ENCODE measurements at places on chromosomes 5 and 9.

DNA sequence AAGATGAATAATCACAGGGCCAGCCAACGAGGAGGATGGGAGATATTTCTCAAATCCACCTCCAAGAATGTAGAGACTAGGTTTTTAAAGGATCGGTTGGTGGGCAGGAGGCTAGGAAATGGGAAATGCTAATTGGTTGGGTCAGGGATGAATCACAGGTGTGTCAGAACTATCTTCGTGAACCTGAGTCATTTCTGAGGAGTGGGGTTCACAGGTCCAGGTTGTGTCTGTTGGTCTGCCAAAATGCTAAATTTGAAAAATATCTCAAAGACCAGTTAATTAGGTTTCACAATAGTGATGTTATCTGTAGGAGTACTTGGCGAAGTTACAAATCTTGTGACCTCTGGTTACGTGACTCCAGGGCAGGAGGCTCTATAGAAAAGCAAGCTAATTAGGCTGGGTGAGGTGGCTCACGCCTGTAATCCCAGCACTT is 2.6 kb upstream of the PLAA start:
- no peak for DNase-seq

DNA sequence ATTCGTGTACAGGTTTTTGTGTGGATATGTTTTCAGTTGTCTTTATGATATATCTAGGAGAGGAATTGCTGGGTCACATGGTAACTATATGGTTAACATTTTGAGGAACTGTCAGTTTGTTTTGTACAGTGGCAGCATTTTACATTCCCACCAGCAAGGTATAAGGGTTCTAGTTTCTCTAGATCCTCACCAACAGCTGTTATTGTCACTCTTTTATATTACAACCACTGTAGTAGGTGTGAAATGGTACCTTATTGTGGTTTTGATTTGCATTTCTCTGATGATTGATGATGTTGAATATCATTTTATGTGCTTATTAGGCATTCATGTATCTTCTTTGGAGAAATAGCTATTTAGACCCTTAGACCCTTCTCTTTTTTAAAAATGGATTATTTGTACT is 82.9 kb downstream of the CCDC171 start:
- DNase-seq = no peak

DNA sequence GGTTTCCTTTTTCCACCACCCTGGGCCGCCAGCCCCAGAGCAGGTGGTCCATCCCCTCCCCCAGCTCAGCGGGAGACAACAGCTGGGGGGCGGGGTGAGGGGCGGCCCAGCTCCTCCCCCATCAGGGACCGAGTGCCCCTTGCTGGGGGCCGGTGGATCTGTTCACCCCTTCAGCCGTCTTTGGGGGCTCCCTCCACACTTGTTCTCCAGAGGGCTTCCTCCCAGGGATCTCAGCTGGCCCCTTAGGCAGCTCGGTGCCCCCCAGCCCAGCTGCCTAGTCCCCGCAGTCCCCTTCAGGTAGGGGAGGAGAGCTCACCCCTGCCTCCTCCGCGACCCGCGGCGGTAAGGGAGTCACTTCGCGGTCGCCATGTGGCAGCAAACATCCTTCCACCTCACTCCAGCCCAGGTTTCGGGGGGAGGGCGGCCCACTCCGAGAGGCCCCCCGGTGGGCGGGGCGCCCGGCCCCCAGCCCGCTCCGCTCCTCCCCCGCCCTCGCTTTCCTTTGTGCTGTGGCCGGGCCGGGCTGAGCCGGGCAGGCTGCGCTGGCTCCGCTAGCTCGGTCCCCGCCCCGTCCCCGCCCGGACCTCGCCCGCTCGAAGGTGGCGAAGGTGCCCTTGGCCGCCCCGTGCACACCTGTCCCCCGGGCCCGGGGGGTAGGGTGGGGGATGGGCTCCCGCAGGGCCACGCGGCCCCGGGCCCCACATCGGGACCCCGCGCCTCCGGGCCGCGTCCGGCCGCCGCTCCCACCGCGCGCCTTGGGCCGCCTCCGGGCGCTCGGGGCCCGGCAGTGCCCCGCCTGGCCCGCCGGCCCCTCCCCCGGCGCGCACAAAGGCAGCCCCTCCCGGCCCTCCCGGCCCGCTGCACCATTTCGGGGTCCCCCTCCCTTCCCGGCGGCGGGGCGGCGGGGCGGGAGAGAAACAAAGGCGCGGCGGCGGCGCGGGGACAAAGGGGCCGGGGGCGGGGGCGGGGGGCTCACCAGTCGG is 683 bp downstream of the DBN1 start:
- peak; percentile 56 for DNase-seq

- peak; percentile 74 for DNase-seq
These were observed 157.1 kb downstream of the ARRDC3 start for GRCh38 chr5:91225848-91226686.

GRCh38 chr5:143583409-143583808 is 179.9 kb upstream of the NR3C1 start:
- DNase-seq = no peak

- no peak for DNase-seq
These were observed 57.5 kb upstream of the MCCC2 start for GRCh38 chr5:71529682-71530081.

DNA sequence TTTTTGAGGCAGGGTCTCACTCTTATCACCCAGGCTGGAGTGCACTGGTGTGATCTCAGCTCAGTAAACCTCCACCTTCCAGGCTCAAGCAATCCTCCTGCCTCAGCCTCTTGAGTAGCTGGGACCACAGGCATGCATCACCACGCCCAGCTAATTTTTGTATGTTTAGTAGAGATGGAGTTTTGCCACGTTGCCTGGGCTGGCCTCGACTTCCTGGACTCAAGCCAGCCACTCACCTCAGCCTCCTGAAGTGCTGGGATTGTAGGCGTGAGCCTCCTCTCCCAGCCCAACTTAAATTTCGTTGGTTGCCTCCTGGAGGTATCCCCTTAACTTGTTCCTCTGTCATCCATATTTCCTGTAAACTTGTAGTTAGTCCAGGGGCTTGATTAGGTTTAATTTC is 47.2 kb downstream of the RAB24 start:
- DNase-seq = peak; percentile 73

DNA sequence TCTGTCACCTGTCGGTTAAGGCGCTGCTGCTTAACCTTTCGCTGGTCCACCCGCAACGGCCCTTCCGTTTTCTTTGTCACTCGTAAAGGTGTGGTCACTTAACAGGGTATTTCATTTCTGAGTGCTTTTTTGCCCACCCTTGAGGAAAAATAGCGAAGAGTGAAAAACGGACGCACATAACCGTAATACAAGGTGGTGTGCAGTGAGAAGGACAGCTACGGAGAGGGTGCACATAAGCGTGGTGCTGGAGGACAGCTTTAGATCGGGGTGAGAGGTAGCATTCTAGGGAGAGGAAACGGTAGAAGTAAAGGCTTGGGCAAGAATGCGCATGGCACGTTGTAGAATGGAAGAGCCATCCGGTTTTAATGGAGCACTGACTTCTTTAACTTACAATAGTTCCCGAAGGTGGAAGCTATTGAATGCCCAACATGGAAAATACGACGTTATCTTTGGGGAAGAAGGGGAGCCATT is 761 bp downstream of the CCT5 start:
- DNase-seq = no peak

GRCh38 chr5:53923961-53924360 is 363.5 kb downstream of the NDUFS4 start:
- no peak for DNase-seq

DNA sequence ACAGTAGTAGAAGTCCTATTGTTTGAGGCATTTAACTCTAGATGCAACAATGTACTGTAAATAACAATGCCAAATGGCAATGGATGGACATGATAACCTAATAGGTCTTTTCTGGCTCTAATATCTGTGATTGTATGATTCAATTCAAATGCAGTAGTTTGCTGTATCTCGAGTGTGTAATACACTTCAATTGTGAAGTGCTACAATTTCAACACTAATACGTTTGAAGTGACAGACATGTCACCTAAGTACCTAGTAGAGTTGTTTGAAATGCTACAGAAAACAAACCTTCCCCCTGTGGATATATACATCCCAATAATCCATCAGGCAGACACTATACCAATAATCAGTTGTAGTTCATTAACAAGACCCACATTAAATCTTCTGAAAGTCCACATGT is 305.9 kb upstream of the ITGA1 start:
- DNase-seq = no peak

GRCh38 chr9:97534185-97534584 is 32.7 kb downstream of the TMOD1 start:
- no peak for DNase-seq

DNA sequence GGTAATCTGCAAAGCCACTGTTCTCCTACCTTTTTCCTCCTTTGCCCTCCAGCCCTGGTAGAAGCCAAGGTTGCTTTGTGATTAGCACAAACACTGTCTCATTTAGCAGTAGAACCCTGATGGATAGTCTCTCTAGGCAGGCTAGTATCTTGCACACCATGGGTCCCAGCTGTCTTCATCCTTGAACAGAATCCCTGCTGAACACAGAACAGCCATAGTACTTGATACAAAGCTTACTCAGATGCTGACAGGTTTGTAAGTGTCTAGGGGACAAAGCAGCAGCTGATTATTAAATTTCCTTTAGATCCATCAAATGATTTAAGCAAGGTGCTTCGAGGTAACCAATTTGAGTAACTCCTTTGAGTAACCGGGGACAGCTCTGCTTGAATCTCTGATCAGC is 163.7 kb upstream of the PPP1R2B start:
- no peak for DNase-seq

DNA sequence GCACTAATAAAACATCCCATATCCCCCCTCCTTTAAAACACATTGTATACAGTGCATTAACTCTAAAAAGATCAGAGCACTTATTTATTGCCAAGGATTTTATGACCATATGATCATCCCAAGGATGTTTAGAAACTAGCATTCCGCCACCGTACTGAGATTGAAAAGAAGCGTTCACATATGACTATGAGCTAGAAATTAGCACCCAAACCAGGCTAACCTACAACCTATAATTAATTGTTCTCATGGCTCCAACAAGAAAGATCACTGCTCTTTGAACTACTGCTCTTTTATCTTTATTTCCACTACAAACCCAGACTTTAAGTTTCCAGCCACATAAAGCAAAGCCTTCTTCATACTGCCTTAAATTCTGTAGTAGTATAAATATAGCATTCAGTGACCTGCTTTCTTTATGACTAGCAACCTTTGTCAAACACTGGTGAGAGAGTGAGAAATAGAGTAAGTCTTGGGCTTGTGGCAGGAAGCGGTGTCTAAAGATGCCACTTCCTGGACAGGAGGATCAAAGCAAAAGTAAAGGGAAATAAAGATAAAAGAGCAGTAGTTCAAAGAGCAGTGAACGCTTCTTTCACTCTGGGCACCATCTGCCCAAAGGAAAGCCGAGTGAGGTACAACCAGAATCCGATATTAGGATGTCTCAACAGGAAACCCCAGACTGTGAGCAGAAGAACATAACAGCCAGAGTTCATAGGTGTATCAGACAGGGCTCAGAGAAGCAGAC is 151.1 kb upstream of the ERCC6L2 start:
- no peak for DNase-seq

DNA sequence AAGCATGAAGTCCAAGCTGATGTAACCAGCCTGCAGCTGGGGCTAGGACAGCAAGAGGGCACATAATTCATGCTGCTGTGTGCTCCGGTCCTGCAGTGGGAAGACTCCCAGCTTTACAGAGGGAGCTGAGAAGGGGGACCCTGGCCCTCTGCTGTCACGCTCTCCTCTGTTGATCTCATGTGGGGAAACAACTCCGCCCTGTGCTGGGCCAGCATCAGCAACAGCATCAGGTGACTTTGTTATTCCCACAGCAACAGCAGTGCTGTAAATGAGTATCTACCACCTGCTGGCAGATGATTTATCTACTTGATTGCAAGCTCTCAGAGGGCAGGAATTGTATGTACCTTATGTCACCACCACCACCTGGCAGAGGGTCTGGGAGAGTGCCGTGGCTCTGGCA is 176.2 kb downstream of the COL23A1 start:
- DNase-seq = no peak

- DNase-seq = no peak
These were observed 9.5 kb downstream of the CDK20 start for GRCh38 chr9:87964826-87965225.

DNA sequence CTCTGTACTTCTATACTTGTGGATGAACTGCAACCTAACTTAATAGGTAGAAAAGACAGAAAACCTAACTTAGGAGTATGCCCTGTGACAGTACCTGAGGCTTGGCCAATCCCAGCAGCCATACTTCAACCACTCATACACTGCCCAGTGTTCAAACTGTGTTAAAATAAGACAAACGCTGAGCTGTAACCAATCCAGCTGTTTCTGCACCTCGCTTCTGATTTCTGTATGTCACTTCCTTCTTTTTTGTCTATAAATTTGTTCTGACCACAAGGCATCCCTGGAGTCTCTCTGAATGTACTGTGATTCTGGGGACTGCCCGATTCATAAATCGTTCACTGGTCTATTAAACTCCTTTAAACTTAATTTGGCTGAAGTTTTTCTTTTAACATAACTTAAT is 41.4 kb downstream of the AUH start:
- no peak for DNase-seq

GRCh38 chr9:117744856-117745389 is 40.7 kb downstream of the TLR4 start:
- DNase-seq = no peak

All from thyroid gland (tissue), 4 donors.